ENCODE measurements at places on chromosomes 3 and 15. TPM values are rescaled to one million over a fixed set of nuclear protein-coding genes. Genes with fewer than 3 reads are reported as not detected.

Gene ARGFX
- total RNA-seq, result not detected

Gene MUC20
- 14.7 TPM for total RNA-seq

Gene ADAMTS9
- 30.1 TPM for total RNA-seq

Gene B2M
- 4,033 TPM for total RNA-seq

Gene BMF
- total RNA-seq, result 15.4 TPM

Gene LSMEM2
- total RNA-seq, result not detected

Gene HRG
- not detected for total RNA-seq

Gene GOLGA8N
- 14.1 TPM for total RNA-seq

Gene CAND2
- total RNA-seq, result 7.8 TPM

Gene GPR62
- not detected for total RNA-seq

Gene BLOC1S6
- total RNA-seq, result 40.9 TPM

Gene CCDC39
- not detected for total RNA-seq

Gene NEO1
- total RNA-seq, result 44.8 TPM

Gene GOLGA8K
- total RNA-seq, result 2.1 TPM

Gene SOX14
- total RNA-seq, result not detected

Data from upper lobe of right lung (tissue), 1 donor.